RKO (cell line): ENCODE measurements at places on chromosomes 6 and 20.
A peak's percentile ranks its signal among the peaks of the same experiment; 100 is the strongest.

- no peak for DNase-seq
Observed at GRCh38 chr20:46057856-46058598, 29.0 kb downstream of the SLC12A5 start.

GRCh38 chr6:137206577-137206976, 12.6 kb downstream of the IFNGR1 start:
- DNase-seq = no peak

GRCh38 chr20:6703047-6703446, 64.4 kb upstream of the BMP2 start:
- no peak for DNase-seq

GRCh38 chr20:12020846-12021245, 103.2 kb downstream of the BTBD3 start:
- no peak for DNase-seq

DNA sequence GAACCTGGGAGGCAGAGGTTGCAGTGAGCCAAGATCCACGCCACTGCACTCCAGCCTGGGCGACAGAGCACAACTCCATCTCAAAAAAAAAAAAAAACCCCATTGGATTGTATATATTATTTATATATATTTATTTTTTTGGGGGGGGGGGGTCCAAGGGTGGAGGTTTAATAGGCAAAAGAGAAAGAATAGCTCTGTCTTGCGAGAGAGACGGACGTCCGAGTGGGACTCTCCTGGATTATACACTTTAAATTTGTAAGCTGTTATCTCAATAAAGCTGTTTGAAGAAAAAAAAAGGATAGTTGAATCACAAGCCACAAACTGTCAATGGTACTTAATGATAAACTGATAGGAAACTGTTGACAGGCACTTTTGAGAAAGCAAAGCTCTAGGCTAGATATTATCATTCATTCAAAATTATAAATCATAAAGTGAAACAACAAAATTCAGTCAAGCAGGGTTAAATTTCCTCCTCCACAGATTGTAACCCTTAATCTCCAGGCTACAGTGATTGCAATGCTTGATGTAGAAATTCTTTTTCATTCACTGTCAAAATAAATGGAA, 20.3 kb downstream of the EIF2S2 start:
- no peak for DNase-seq

DNA sequence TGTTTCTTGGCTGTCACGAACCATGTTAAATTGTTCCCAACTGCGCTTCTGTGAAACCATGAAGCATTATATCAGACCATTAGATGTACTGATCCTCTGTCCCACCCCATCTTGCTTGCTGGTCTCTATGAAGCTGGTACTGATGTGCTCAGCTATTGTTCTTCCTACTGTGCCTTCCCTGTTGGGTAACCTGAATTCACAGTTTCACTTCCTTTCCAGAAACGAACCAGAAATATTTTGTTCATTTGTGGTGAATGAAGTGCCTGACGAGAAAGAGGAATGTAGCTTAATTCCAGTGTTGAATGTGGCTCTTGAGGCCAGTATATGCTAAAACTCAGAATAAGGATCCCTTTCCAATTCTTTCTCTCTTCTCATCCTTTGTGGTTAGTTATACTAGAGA, 58.1 kb upstream of the SNAP91 start:
- no peak for DNase-seq

DNA sequence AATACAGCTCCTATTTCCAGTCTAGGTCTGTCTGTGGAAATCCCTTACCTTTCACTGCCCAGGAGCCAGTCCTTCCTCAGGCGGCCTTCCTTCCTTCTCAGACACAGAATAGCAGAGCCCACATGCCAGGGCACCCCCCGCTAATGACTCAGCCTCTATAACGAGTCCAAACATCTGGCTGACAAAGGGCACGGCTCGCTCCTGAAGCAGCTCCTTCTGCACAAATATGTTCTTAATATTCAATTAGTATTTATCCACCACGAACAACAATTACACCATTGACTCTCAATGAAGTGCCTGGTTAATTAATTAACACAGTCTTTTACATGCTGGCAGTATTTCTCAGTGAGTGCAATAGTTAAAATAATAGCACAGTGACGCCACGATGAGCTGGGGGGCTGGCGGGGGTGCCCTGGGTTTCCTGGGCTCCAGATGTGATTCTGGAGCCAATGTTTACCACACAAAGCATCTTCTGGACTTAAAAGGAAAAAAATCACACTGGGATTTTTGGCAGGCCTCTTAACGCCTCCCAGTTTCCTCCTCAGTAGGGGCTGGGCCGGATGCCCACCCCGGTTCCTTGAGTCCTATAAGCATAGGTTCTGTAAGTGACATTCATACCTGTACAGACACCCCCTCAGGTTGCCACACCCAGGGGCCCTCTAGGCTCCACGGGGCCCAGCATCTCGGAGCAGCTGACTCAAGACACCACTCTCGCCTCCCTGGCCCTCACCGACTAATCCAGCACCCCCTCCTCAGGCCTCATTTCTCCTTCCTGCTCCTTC, 158.6 kb upstream of the MLN start:
- DNase-seq = peak; percentile 5

- no peak for DNase-seq
Observed at GRCh38 chr6:154499855-154500589, 10.5 kb downstream of the CNKSR3 start.

GRCh38 chr6:21845439-21846140, 252.0 kb downstream of the SOX4 start:
- no peak for DNase-seq

DNA sequence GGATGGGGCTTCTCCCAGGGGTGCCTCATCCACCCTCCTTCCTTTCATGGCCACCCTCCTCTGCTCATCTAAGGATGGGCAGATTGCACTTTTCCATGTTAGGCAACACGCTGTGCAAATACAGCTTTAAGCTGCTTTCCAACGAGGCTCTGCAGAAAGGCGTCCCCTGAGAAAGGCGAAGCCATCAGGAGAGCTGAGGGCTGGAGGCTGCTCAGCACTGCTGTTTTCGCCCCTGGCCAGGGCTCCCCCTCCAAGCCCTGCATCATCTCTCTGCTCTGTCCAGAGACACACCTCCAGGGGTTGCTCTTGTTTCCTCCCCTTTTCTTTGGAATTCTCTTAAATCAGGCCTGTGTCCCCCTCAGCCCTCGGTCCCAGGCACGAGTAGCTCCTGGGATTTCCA, 526.1 kb downstream of the CDH26 start:
- no peak for DNase-seq

DNA sequence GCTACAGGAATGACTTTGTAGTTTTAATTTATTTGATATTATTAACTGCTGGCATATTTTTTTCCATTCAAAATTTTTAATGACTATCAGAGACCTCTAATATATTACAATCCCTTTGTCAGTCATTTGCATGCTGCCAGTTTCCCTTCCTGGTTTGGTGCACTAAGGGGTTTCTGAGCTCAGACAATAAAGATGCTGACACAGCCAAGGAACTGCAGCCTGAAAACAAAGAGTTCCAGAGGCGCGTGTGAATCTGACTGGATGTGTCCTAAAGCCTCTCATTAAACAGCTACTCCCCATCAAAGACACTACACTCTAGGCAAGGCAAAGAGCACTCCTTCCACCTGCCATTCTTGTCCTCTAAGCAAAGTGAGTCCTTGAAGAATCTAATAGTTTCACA, 116.8 kb upstream of the DST start:
- DNase-seq = no peak

DNA sequence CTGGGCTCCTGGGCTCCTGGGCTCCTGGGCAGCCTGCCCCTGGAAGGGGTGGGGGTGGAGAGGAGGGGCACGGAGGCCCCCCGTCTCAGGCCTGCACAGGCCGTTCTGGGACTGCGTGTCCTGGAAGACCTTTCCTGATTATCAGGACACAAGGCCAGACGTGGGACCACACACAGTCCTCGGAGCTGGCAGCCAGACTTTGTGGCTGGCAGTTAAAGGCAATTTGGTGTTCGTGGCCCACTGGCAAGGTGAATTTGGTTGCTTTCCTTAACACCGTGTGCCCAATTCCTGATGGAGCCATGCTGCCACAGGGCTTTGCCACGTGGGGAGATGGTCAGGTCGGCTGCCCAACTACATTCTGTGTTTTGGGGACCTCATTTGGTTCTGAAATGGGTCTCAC, 113.5 kb downstream of the SMOC2 start:
- DNase-seq = no peak

DNA sequence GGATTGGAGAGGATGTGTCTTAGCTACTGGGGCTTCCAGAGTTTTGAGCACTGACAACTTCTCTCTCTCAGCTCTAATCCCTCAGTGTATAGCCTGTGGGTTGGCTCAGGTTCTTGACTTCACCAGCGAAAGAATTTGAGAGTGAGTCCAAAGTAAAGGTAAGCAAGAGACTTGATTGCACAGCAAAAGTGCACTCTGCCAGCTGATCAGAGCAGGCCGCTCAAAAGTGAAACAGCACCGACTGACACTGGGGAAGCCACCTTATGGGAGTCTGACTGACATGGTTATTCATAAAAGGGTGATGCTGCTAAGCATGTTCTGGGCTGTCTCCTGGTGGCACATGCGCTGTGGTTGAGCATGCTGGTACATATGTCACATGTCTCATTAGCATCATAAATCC, 389.5 kb downstream of the CBLN4 start:
- no peak for DNase-seq
